CD8-positive, alpha-beta memory T cell (primary cell): ENCODE measurements at places on chromosomes 4 and X.

DNA sequence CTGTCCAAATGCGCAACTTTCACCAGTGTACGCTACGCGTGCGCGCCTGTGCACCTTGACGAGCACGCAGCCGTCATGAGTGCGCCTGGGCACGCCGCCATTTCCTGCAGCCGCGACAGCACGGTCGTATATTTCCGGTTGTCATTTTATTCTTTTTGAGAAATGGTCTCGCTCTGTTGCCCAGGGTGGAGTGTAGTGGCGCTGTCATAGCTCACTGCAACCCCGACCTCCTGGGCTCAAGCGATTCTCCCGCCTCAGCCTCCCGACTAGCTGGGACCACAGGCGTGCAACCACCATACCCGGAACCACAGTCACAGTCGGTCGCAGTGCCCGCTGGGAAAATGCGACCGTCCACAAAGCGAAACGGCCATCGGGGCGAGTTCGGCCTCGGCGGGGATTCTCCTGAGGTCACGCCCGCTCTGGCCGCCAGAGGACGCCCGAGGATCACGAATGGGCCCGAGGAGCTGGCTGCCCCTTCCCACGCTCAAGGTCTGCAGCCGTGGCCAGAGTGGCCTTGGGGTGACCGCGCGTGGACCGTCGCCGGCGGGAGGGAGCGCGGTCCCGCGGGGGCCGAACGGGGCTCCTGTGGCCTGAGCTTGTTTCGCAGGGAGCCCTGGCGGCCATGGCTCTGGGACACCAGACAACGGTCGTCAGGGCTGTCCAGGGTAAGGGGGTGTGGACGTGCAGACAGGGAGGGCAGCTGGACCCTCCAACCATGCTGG, 23.7 kb upstream of the PNMA3 start:
- peak; percentile 39 for DNase-seq

GRCh38 chrX:40170830-40171512, 73.2 kb upstream of the BCOR start:
- DNase-seq = no peak

GRCh38 chr4:126568652-126569570, 1063.8 kb upstream of the INTU start:
- no peak for DNase-seq

DNA sequence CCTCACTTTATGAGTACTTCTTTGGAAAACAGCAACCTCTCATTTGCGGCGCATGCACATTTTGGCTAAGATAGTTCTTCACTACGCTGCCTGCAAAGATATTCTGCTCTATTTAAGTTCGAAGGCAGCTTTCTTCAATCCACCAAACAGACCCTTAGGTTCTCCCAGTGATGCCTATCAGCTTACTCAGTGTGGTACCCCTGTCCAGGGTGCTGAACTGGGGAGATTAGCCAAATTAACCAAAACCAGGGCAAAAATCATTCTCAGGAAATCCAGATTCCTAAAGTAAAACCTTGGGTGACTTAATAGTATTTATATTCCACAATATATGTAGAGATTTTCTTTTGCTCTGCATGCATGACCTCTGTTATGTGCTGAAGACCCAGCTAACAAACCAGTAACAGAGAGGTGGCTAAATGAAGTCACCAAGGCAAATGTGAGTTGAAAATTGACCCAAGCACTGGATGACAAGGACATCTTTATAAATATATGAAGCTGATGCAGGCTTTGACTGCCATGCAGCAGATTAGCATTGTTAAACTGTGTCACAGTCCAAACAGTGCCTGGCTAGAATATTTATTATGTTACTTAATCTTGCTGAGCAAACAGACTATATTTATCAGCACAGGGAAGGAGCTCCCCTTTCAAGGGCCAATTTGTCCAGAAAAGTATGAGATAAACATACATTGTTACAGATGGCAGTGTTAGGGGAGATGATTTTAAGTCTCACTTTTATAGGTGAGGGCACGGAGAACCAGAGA, 418.2 kb downstream of the STIM2 start:
- DNase-seq = no peak

GRCh38 chrX:134377537-134377936, 82.4 kb upstream of the HPRT1 start:
- no peak for DNase-seq

- no peak for DNase-seq
These were observed 10.4 kb downstream of the CCSER1 start for GRCh38 chr4:90137555-90137954.

DNA sequence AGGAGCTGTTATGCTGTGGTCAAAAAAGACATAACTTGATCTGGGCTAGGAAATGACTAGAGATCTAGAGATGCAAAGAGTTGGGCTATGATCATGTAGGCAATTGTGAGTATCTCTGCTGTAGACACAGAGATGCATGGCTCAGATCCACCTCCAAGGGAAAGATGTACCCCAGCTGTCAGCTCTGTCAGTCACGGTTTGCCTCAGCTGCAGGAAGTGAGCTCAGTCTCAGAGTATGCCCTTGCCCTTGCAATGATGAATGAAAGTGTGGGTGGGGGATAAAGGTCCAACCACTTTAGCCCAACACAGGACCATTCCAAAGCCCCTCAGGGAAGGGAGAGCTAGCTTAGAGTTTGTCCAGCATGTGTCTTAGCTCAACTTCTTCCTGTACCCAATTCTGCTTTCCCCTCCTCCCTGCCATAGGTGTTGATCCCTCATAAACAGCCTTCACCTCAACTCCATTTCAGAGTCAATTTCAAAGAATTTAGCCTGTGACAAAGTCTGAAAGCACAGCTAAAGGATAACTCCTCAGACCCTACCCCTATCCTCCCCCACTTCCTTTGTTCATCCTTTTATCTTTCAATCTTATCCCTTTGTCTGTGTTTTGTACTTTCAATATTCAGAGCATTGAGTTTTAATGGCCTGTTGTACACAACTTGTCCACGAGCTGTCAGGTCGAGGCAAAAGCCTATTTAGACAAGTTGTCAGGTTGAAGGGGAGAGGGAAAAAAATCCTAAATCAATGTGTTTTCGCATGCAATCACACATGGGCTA, 90.6 kb downstream of the MID1IP1 start:
- no peak for DNase-seq

DNA sequence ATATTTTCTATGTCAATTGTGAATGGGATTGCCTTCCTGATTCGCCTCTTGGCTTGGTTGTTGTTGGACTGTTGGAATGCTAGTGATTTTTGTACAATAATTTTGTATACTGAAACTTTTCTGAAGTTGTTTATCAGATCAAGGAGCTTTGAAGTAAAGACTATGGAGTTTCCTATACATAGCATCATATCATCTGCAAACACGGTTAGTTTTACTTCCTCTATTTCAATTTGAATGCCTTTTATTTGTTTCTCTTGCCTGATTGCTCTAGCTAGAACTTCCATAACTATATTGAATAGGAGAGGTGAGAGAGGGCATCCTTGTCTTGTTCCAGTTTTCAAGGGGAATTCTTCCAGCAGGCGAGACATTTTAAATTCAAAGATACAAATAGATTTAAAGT, 226.5 kb downstream of the FBXO8 start:
- DNase-seq = no peak

DNA sequence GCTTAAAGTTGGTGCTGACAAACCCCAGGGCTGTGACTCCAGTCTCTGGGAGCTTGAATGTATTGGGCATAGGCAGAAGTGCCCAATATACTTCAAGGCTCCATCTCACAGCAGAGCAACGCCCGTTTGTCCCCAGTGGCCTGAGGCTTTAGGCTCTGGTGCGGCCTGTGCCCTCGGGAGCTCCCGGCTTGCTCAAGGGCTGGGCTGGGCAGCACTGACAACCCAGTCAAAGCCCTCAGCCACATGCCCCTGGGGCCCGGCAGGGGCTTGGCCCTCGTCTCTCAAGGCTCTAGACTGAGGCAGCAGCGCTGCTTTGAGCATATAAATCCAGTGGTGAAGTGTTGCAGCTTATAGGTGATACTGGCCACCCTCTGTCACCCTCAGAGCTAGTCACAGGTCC, 203.7 kb downstream of the AFAP1 start:
- DNase-seq = no peak

DNA sequence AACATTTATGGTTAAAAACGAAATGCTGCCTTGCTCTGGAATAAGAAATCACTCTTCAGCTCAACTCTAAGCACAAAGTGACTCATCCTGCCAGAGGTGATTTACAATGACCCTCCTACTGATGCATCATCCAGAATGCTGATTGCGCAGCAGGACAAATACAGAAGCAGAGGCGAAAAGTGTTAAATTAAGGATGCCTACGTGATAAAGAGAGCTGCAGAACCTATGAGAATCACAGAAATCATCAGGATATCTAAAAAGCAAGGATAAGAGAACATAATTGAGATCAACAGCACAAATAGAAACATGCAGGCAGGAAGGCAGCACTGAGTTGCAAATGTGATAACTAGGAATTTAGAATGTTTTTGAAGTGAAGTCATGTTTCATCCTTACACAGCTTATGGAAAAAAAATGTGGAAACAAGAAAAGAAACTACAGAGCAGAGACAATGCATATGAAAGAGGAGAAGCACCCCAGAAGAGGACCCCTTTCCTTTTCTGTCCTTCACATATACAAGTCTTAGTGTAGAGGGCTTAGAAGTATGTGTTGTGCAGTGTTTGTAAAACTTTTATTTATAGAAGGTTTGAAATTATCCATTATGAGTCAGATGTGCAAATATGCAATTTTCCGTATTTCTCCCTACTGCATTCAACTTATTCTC, 188.4 kb downstream of the SLC7A11 start:
- no peak for DNase-seq

- no peak for DNase-seq
These were observed 28.8 kb upstream of the IL13RA1 start for GRCh38 chrX:118698516-118699170.

DNA sequence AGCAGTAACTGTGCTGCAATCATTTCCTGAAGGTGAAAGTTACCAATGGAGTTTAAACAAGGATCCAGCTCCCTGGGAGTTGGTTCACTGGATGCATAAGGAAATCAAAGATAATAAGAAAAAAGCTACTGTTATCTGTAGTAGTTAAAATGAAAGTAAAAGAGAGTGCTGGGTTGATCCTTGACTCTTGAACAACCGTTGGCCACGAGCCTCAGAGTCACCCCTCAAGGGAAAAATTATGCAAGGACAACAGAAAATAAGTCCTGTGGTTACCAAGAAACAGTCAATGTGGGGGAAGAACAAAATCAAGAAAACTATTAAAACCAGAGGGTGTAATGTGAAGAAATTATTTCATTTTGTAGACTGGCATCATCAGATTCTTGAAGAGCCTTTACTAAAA, 49.7 kb upstream of the DDIT4L start:
- no peak for DNase-seq

- DNase-seq = no peak
These were observed 267.9 kb downstream of the AFF2 start for GRCh38 chrX:148768296-148768695.

GRCh38 chr4:7307394-7308099, 115.2 kb downstream of the SORCS2 start:
- DNase-seq = no peak

DNA sequence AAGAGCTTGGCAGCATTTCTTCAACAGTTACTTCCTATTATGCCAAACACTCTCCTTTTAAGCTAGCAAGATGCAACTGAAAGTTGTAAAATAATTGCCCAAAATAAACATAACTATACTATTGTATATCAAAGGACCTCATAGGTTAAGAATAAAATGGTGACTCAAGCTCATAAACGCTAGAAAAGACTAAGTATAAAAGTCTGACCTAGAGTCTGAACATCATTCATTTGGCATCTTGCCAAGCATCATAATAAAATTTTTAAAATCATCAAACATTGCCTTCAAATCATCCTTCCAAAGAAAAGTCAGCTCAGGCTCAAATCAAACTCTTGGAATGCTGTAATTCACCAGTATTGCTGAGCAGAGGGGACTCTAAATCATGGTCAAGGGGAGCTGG, 281.2 kb downstream of the QDPR start:
- DNase-seq = no peak

GRCh38 chr4:87532109-87532508, 2.9 kb upstream of the SPARCL1 start:
- no peak for DNase-seq
